NCI-H187 treated with DMSO at 0.1 percent for 48 hours (cell line): ENCODE measurements at places on chromosomes 2 and 18.

DNA sequence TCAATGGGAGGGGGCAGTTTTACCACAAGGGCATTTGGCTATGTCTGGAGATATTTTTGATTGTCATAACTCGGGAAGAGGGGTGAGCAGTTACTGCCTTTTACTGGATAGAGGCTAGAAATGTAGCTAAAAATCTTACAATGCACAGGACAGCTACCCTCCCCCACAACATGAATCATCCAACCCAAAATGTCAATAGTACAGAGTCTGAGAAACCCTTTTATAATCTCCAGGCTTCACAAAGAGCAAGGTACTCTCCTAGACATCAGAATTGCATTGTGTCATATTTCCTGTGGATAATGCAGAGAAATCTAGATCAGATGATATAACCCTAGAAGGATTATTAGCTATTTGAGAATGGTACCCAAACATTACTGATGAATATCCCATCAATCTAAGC is 277.1 kb upstream of the NRP2 start:
- no peak for DNase-seq

DNA sequence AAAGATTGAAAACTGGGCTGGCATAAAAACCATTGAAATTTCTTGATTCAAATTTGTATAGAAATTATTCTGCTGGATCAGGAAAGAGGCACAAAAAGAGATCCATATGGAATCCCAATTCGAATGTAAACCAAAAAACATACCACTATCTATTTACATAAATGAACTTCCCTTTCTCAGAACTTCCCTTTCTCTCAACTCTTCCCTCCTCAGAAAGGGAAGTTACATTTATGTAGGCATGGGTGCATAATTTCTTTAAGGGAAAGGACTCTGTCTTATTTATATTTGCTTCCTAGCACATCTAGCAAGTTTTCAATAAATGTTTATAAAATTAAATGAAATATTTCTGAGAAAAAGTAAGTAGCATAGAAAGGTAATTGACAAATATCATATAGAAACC is 398.1 kb upstream of the ATP5MC3 start:
- DNase-seq, result no peak

GRCh38 chr2:45567974-45568789 is 42.9 kb downstream of the SRBD1 start:
- no peak for DNase-seq

DNA sequence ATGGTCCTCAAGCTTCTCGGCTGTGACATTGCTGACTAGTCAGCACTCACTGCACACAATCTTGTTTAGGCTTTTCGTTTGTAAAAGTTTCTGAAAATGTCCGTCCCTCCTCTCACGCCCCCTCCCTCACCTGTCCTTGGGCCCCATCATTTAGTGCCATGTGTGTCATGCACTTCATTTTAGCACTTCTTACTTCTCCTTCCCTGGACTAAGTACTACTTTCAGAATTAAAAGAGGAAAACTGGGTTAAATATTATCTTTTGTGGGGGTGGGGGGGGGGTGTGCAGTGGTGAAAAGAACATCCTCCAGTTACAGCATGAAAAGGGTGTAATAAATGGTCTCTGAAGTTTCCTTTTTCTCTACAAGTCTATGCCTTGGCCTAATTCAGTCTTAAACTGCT is 182.0 kb upstream of the SP5 start:
- no peak for DNase-seq

DNA sequence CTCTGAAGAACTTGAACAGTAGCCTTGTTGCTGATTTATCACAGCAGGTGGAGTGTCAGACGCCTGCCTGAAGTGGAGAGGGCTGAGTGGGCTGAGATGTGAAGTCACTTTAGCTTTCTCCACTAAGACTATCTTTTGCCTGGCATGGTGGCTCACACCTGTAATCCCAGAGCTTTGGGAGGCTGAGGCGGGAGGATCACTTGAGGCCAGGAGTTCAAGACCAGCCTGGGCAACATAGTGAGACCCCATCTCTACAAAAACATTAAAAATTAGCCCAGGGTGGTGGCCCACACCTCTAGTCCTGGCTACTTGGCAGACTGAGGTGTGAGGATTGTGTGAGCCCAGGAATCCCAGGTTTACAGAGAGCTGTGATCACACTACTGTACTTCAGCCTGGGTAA is 60.6 kb upstream of the TTC39C start:
- DNase-seq, result no peak

DNA sequence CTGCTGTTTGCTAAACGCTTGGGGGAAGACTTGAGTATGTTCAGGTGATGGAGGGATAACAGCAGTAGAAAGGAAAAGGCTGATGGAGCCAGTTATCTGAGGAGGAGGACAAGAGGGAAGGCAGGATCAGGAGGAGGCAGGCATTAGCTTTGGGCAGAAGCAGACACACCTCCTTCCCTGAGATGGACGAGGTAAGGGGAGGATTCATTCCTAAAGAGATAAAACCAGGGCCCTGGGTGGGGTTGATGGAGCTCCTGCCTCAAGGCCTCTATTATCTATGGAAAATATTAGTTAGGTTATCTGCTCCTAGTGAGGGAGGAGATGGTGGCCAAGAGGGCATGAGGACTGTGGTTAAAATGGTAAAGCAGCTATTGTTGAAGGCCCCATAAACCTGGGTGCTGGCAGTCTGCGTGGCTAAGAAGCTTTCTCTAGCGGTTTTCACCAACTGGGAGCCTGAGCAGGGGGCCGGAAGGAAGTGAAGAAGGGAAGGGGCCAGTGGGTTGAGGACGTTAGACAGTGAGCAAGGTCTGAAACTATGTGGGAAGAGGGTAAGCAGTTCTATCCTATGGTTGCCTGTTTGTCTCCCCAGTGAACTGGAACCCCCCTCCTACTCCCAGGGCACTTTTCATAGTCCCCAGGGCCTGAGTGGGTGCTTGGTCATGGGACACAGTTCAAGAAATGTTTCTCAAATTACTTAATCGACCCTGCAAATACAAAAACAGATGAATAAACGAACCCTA is 56.6 kb upstream of the HK2 start:
- DNase-seq, result no peak

DNA sequence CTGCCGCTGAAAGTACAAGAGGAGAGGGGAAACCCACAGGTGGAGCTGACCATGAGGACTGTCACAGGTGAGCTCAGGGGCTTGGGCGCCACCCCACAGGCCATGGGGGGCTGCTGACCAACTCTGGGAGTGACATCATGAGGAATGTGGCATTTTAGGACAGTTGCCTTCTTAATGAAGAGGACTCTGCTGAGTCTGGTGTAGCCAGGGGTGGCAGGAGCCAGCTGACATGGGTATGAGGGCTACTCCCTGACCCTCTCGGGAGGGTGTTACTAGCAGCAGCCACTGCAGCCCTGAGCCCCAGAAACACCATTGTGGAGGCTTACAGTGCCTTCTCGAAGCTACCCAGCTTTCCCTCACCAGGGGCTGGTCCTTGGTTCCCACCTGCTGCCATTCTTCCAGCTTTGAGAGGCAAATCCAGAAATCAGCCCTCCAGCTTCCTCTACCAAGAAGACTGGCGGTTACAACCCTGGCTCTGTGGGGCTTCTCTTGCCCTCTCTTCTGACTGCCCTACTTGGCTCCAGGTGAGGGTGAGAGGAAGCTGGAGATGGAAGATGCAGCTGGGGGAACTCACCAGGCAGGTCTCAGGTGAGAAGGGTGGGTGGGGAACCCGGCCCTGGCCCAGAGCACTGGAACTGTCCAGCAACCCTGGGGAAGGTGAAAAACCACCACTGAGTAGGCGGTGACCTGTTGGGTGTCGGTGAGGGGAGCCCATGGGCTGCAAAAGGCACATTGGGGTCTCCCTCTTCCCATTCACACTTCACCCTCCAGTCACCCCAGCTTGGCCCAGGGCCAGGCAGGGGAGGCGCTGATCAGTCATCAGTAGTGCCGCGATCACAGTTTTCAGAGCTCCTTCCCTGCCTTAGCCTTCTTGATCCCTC is 98.5 kb downstream of the MCFD2 start:
- DNase-seq, result no peak

DNA sequence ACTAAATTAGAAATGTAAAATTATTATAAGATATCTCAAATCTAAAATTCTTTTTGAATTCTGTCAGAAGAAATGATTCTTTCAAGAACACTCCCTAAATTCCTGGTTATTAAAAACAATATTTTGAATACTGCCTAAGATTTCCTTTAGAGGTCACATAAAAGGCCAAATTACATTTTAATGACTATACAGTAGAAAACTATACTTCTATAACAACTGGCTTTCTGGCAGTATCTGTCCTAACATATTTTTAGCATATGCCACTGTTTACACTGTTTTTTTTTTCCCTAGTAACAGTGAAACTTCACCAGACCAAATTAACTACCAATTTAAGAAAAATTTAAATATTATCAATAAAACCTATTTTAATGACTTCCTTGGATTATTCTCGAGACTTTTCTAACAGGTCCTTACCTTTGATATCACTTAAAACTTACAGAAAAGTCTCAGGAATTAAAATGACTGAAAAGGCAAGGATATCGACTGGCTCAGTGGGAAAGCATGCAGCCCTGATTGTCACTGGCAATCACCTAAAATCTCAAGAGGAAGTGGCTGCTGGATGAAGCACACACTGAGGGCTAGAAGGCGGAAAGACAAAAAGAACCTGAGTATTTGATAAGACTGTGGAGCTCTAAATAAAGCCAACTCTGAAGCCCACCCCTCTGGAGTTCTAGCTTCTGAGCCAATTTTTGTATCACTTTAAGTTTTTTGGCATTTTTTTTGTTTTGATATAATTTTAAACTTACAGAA is 59.6 kb downstream of the SPIRE1 start:
- DNase-seq, result no peak

- DNase-seq, result no peak
Observed at GRCh38 chr2:3547915-3548314, 10.2 kb downstream of the RNASEH1 start.

GRCh38 chr18:6001867-6002266 is 106.5 kb upstream of the TMEM200C start:
- no peak for DNase-seq

GRCh38 chr2:152648336-152648735 is 68.9 kb downstream of the PRPF40A start:
- DNase-seq, result no peak

DNA sequence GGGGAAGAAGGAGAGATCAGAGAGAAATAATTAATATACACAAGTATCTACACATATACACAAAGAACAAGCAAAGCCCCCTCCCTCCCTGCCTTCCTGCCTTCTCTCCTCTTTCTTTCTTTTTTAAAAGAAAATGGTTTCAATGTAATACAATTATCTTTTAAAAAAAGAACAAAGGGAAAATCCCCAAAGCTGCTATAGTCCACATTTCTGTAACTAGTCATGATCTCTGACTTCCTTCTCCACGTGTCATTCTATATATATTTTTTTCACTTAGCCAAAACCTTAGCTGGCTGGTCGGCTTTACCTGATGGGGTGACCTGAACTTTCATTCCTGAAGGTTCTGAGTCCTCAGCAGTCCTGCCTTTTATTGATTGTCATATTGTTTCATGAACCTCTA is 44.3 kb downstream of the MAP3K20 start:
- DNase-seq, result no peak

DNA sequence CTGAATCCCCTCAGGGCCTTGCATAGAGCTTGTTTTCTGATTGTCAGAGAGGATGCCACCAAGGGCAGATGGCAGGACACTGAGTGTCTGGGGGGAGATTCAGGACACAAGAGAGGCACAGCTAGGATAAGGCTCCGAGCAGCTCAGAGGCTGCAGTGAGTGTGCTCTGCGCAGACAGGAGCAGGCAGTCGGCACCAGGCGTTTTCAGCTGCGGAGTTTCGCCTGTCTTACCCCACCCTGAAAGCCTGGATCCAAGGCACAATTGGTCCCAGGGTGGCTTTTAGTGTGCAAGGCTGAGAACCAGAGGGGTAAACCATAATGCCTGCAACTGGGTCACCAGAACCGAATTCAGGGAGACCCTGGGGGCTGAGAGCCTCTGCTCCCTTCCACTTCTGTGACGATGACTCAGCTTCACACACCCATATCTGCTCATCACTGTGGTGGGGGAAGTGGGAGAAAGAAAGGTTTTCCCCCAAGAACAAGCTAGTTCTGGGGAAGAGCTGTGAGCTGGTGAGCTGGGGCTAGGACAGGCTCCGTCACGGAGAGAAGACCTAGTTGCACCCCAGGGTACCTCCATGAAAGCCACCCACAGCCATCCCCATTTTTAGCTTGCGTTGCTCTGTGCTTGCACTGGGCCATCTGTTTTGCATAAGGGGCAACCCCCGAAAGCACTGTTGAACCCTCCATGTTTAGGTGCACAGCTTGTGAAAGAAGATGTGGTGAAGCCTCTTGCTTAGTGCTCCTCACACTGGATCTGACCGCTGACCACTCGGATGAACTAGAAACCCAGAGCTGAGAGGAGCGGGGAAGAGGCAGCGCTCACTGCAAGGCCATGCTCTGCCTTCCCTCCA is 173.7 kb downstream of the CELF4 start:
- no peak for DNase-seq

GRCh38 chr18:66764230-66764629 is 160.3 kb upstream of the CDH19 start:
- no peak for DNase-seq

DNA sequence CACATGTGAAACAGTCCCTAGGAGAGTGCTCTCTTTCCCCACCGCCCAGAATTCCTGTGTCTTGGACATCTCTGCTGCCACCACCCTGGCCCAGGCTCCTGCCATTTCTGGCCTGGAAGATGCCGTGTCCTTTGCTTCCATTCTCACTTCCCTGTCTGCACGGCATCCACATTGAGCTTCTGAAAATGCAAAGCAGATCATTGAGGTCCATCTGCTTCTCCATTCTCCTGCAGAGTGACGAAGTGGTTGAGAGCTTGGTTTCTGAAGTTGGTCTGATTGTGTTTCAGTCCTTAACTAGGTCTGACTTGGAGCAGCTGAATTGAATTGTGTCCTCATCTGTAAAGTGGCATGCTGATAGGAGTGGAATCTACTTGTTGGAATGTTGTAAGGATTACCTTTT is 98.7 kb upstream of the MGAT5 start:
- DNase-seq, result no peak

DNA sequence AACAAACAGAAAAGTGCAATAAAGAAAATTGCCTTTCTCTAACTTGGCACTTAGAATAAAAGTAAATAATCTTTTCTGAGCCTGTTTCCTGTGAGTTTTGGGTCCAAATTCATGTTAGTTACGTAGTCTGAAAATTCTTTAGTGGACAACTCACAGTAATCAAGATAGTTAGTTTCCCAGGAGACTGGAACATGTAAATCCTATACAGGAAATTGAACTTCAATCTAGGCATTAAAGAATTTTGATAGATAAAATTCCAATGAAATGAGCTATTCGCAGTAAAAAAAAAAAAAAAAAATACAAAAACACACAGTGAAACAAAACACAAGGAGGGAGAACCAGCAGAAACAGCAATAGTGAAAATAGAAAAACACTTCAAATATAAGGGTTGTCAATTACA is 83.8 kb upstream of the REG3G start:
- no peak for DNase-seq

DNA sequence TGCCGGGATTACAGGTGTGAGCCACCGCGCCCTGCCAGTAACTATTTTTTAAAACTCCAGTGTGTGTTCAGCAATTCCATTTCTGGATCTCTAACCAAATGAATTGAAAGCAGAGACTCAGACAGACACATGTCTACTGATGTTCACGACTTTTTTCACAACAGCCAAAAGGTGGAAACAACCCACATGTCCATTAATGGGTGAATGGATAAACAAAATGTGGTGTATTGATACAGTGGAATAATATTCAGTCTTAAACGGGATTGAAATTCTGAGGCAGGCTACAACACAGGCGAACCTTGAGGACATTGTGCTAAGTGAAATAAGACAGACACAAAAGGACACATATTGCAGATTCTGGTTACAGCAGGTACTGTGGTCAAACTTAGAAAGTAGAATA is 55.0 kb downstream of the DDX1 start:
- DNase-seq, result no peak

- no peak for DNase-seq
Observed at GRCh38 chr2:22221006-22221405, 1097.2 kb downstream of the TDRD15 start.

GRCh38 chr2:133506996-133507395 is 61.3 kb downstream of the NCKAP5 start:
- no peak for DNase-seq
